ENCODE measurements at places on chromosomes 1 and 21.
A peak's percentile ranks its signal among the peaks of the same experiment; 100 is the strongest.

- DNase-seq: no peak
These were observed 391 bp upstream of the KIAA1614 start for GRCh38 chr1:180912211-180912800.

GRCh38 chr1:117260761-117261423 lies 50.2 kb upstream of the VTCN1 start:
- DNase-seq: no peak

DNA sequence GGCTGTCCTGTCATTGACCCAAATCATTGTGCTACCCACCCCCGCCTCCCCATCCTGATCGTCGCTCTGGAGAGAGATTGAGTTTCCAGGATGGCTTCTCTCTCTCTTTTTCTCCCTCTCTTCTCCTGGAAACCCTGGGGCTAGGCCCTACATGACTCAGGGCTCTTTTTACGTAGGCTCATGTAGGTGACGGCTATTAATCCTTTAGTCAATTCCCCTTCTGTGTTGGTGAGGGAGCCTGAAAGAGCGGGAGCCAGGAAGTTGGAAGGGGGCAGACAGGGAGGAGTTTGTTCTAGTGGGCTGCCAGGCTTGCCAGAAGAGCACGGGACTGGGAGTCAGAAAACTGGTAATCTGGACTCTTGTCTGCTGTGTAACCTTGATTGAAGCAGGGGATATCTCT lies 9.7 kb downstream of the ATP2B4 start:
- no peak for DNase-seq

DNA sequence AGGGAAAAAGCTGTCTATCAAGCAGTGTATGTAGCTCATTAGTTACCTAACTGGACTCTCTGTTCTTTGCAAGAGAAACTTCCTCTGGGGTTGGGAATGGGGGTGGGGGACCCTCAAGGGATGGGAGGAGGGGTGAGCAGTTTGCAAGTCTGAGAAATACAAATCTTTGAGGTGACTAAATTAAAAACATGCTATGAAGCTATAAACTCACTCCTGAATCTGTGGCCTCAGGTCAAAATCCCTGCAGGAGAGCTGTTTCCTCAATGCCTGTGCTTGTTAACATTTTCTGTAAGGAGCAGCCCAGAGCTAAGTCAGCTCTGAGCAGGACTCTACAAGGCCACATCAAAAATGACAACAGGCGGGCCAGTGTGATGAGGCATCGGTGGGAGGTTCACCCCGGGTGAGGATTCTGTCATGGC lies 32.8 kb upstream of the PTPRC start:
- DNase-seq: no peak

GRCh38 chr1:4767308-4767707 lies 112.9 kb downstream of the AJAP1 start:
- no peak for DNase-seq

DNA sequence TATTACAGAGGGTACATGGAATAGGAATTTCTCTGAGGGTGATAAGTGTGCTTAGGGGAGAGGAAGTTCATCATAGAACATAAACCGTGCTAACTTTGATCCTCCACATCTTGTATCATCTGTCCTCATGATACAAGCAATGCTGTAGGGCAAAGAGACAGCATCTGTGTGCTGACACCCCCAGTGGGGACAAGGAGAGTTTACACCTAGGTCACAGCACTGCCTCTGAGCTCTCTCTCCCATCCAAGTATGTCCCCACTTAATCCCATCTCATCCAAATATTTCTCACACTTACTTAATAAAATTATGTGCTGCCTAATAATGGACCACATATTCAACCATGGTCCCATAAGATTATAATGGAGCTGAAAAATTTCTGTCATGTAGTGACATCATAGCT lies 4.3 kb upstream of the TEDDM1 start:
- DNase-seq: no peak

DNA sequence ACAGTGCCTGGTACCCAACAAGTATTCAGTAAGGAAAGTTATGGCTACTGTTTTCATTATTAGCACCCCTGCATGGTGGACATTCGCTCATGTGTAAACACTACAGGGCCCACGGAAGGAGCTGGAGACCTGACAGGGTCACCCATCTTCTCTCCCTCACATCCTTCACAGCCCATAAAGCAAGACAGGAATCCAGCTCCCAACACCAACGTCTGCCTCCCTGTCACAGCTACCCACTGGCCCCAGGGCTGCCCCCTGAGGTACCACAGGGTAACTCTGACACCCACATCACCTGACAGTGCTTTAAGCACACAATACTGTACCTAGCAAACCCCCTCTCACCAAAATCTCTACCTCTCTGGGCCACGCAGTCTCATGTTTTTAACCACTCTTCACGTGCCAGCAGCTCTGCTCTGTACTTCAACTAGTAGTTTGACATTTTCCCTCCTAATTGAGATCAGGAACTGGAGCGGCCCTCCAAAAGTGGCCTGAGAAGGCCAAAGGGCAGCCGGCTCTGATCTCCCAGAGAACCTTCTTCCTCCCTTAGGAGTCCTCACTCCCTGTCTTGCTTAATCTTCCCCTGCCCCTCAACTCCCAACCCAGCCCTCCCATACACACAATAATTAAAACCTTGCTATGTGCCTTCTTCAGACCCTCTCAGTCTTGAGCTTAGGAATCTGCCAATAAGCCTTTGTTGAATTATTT lies 76.8 kb downstream of the CD34 start:
- DNase-seq: no peak

DNA sequence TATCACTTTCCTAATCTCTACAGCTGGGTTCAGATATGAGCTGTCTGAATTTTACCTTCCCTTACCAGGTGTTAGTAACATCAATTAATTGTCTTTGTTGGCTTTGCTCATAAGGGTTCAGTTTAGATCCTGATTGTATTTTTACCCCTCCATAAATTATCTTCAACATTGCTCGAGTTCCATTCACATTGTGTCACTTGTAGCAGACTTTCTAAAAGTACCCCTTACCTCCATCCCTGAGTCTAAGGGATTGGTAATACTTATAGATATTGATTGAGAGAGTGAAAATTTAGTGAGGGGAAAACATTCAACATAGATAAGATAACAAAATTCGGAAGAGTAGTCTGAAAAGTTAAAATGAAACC lies 7.3 kb downstream of the RASAL2 start:
- no peak for DNase-seq

- DNase-seq: no peak
These were observed 3.6 kb downstream of the MEGF6 start for GRCh38 chr1:3607703-3608065.

DNA sequence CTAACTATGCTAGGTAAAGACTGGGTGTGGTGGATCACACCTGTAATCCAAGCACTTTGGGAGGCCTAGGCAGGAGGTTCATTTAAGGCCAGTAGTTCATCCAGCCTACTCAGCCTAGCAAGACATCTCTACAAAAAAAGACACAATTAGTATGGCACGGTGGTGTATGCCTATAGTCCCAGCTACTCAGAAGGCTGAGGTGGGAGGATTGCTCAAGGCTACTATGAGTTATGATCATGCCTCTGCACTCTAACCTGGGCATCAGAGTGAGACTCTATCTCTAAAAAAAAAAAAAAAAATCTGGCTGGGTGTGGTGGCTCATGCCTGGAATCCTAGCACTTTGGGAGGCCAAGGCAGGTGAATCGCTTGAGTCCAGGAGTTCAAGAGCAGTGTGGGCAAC lies 21.6 kb downstream of the NUP210L start:
- no peak for DNase-seq

DNA sequence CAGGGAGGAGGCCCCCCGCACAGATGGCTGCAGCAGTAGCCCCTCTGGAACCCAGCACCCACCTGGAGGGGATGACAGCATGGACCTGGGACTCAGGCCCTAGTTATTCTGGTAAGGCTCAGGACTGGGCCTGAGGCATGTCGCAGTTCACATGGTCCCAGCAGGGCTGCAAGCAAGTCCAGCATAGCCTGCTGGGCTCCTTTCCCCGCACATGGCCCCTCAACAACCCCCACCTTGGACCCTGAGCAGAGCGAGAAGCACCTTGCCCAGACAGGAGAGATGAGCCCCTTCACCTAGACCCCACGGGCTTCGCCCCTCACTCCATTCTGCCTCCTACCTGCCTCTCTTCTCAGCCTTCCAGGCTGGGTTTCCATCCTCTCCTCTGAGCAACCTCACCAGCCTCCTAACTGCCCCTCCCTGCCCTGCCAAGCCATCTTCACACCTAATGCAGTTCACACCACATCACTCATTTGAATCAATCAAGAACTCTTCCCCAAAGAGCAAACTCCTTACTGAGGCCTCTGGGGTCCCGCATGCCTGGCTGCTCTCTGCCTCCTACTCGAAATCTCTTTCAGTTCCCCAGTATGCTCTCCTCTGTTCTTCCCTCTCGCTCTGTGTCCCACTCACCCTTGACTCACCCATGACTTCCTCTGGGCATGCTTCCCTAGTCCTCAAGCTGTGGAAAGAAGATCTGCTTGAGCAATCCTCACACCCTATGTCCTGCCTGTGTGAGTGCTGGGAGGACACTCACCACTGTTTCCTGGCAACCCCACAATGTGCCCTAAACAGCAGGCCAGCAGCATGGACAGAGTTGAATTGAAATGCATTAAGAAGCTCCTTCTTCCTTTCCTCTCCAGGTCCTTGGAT lies 9.4 kb upstream of the THEMIS2 start:
- no peak for DNase-seq

DNA sequence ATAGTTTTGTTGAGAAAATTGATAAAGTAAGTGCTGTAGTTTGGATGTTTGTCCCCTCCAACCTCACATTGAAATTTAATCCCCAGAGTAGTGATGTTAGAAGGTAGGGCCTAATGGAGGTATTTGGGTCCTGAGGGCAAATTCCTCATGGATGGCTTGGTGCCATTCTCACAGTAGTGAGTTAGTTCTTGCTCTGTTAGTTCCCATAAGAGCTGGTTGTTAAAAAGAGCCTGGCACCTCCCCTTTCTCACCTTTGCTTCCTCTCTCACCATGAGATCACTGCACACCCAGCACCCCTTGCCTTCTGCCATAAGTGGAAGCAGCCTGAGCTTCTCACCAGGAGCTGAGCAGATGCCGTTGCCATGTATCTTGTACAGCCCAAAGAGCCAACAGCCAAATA lies 354.8 kb upstream of the NFIA start:
- no peak for DNase-seq

DNA sequence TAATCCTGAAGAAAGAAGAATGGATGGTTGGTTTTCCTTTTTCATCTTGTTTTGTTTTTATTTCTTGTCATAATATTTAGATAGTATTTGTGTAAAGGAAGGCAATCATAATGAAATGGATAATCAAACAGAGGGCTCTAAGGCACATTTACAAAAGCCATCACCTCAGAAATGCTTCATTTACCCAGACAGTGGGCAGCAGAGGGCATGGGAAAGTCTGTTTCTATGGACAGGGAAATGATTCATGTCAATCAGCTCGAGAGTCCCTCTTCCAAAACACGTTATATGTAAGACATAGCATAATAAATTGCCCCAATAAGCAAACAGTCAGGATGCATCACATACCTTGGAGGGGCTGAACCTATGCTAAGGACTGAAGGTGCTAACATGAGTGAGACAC lies 426.1 kb downstream of the PLPP3 start:
- DNase-seq: no peak

GRCh38 chr1:205486258-205486657 lies 18.2 kb upstream of the CDK18 start:
- no peak for DNase-seq

GRCh38 chr1:226635456-226635941 lies 86.9 kb downstream of the STUM start:
- peak; percentile 56 for DNase-seq

DNA sequence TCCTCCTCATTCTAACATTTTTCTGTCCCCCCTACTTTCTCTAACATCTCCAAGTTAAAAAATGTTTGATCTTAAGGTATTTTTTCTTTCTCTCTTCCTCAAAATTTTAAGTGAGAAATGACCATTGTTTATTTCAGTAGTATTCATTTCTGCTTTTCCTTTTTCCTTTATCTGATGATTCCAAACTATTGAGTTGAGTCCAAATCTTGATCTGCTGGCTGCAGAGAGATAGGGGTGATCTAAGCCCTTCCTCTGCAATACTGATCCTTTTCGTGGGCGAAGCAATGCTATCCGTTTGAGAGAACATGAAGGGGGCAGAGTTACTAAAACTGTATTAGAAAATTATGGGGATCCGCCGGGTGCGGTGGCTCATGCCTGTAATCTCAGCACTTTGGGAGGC lies 516 bp upstream of the NMNAT2 start:
- DNase-seq: no peak

DNA sequence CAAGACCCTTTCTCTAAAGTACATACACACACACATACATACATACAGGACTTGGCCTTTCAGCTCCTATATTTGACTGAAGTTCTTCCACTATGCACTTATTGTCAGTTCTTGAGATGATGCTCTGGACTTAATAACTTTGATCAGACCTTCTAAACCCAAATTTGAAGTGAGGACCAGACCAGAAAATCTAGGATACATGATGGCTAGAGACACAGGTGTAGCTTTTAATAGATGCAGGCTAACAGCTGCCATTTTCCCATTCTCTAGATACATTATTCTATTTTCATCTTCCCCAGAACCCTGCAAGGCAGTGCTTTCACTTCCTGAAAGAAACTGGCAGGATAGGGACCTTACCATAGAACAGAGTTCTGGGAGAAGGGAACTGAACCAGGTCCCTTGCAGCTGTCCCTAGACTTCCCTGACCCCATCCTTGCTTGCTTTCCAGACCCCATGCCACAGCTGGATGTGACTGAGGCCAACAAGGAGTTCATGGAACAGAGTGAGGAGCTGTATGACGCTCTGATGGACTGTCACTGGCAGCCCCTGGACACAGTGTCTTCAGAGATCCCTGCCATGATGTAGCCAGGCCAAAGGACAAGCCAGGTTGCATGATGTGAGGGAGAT lies 14.9 kb upstream of the RAB42 start:
- no peak for DNase-seq

DNA sequence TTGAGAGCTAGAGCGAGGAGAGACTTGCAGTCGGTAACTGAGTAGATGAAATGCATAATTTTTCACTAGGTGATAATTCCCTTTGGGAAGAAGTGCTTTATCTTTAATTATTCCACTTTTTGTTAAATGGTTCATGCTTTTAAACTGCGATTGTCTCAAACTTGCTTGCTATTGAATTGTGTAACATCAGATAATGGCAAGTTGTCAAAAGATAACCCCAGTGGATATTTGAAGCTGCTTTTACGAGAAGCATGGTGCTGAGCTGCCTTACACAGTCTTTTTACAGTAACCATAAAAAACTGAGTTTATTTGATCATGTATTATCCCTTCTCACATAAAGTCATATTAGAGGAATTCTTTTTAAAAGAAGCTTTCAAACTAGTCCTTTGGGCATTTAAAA lies 30.2 kb downstream of the TMEM50B start:
- no peak for DNase-seq

GRCh38 chr1:14090062-14090461 lies 390.1 kb downstream of the PRDM2 start:
- DNase-seq: no peak

GRCh38 chr1:4684864-4685522 lies 30.6 kb downstream of the AJAP1 start:
- no peak for DNase-seq
